ENCODE measurements at places on chromosomes 5 and 9. TPM values are rescaled to one million over a fixed set of nuclear protein-coding genes. Genes with fewer than 3 reads are reported as not detected.
A peak's percentile ranks its signal among the peaks of the same experiment; 100 is the strongest.

DNA sequence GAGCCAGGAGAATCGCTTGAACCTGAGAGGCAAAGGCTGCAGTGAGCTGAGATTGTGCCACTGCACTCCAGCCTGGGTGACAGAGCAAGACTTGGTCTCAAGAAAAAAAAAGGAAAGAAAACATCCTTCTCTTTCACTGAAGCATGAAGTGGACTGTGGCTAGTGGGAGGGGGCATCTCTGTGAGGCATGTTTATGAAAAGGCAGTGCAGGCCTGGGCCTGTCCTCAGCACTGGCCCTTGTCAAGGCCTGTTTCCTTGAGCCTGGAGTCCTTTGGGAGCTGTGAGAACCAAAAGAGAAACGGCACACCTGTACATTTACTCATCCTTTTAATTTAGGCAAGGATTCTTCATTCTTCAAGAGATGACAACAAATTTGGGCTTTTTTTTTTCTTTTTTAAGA is 18.3 kb upstream of the FUBP3 start:
- DNase-seq: no peak

The FOXD4L4 gene
- total RNA-seq: 0.10 TPM

The FCN2 gene
- total RNA-seq: not detected

- no peak for DNase-seq
Observed at GRCh38 chr5:82072138-82072537, 100.3 kb downstream of the ATG10 start.

GRCh38 chr5:74407701-74408100 is 232.8 kb downstream of the ENC1 start:
- DNase-seq: no peak

The CMYA5 gene
- 0.27 TPM for total RNA-seq

GRCh38 chr5:62263401-62263800 is 42.6 kb upstream of the KIF2A start:
- DNase-seq: no peak

- peak; percentile 30 for DNase-seq
Observed at GRCh38 chr5:132272311-132273210, 15.1 kb downstream of the PDLIM4 start.

GRCh38 chr9:33480976-33481375 is 7.3 kb upstream of the NOL6 start:
- no peak for DNase-seq

The C5orf58 gene
- not detected for total RNA-seq

The STK32A gene
- total RNA-seq: 1.1 TPM

- DNase-seq: no peak
Observed at GRCh38 chr5:172744123-172745104, 26.6 kb downstream of the DUSP1 start.

DNA sequence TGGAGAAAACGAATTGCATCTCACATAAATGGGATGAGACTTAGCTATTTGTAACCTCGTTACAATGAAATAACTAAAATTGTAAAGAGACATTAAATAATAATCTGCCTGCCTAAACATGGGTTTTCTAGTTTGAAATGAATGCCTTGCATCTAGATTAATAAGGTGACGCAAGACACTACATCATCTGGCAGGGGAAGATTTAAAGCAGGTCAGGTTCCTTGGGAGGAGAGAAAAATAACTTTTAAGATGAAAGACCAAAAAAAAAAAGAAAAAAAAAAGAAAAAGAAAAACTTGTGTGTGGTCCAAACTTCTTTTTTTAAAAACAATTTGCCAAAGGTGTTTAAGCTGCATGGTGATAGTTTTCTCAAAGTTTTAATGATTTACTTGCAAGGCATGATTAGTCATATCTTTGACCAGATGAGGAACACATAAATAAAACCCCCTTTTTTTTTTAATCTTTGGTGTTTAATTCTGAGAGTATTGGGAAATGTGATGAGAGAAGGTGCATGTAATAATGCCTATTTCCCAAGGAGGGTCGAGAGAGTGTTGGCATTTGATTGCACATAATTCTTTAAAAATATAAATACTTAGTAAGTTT is 122.9 kb upstream of the ADAMTSL1 start:
- no peak for DNase-seq

DNA sequence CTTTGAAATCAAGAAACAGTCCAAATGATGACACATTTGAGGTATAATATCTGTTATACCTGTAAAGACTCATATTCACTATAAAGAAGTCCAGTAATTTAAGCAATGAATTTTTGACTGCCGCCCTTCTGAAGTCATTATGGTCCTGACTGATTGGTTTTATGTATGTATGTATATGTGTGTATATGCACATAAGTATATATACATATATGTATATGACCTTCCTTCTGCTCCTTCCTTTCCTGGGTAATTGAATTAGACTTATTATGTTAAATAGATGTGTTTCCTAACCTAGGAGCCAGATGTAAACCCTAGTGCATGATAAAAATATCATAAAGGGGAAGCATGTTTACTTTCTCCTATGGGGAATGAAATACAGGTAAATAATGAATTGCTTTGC is 343.1 kb upstream of the BRINP1 start:
- no peak for DNase-seq

DNA sequence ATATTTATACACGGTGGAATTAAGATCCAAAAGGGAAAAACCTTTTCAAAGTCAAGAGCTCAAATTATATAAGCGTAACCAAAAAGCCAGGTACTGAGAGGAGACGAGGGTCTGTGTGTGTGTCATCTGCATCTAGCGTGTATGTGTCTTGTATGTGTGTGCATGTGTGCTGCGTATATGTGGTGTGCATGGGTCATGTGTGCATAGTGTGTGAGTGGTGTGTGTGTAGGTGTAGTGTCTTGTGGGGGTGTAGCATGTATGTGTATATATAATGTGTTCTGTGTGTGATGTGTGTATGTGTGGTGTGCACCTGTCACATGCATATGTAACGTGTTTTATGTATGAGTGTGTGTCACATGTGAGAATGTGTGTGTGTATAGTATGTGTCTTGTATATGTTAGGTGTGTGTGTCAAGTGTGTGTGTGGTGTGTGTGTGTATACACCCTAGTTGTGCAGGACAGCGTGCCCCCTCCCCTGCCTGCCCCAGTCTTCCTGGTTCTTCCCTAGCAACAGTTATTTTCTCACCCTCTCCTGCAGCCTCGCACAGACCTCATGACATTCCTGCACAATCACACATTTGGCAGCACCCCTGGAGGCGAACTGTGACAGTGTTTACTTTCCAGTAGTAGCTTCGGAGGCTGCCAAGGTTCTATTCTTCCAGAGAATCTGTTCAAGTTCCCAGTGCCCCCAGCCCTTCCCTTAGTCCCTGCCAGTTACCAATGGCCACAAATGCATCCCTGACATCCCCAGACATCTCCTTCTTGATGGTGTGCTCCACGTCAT is 27.1 kb upstream of the TNIP1 start:
- no peak for DNase-seq

DNA sequence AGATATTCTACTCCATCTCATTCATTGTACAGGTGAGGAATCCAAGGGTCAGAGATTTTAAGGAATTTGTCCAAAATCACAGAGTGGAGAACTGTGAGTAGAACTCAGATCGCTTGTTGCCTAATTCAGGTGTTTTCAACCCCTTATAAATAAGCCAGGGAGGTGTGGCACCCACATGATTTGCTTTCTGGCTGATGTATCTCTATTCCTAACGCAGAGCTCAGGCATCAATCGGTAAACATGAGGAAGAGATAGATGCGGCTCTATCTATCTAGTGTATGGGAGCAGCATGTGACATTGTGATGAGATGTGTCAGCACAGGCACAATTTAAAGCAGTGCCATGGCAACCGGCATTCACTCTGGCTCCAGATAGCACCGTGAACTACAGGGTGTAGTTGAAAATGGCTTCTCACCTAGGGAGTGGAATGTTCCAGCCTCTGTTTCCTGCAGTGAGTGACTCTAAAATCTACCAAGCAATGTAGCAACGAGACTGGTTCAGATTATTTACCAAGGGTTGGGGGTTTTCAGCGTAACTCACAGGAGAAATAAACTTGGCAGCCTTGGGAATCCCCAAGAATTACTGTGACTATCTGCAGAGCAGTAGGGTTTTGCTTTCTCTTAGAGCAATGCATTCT is 53.4 kb upstream of the SUB1 start:
- DNase-seq: peak; percentile 57

DNA sequence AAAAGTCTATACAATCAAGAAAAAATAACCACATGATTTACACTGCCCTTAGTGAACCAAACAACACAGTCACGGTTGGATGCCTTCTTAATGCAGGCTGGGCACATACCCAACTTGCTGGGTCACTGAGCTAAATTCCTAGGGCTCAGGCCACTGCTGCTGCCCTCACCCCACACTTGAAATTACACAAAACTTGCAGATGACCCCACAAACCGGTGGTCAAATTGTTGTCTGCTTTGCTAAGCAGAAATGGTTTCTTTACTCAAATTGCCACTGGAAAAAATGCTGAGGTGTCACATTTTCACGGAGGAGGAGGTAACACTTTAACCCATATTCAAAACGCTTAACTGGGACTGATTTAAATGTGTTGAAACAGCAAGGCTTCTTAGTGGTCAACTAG is 62.4 kb downstream of the HMHB1 start:
- peak; percentile 48 for DNase-seq

GRCh38 chr5:219460-219863 is 1.3 kb downstream of the SDHA start:
- DNase-seq: no peak

DNA sequence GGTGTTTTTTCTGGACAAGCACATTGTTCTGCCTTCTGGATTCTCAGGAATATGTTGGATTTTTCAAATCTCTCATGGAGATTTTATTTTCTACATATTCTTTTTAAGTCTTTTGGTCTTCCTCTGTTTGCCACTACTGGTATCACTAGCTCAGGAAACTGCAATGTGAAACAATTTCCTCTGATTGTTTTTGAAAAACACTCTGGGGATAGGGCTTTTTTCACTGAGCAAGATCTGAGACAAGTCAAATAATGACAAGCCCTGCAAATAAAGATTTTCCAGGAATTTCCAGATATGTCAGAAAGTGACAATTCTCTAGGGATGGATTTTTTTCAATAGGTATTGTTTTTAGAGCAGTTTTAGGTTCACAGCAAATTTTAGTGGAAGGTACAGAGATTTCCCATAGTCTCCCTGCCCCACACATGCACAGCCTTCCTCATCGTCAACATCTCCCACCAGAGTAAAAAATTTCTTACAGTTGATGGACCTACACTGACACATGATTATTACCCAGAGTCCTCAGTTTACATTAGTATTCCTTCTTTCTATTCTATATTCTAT is 86.9 kb upstream of the TMEM161B start:
- DNase-seq: no peak

- no peak for DNase-seq
Observed at GRCh38 chr5:116947691-116948528, 373.3 kb upstream of the SEMA6A start.

- DNase-seq: no peak
Observed at GRCh38 chr5:90909101-90909503, 350.5 kb downstream of the ADGRV1 start.

The ANKRD34B gene
- not detected for total RNA-seq

The PPP2R2B gene
- total RNA-seq: not detected

DNA sequence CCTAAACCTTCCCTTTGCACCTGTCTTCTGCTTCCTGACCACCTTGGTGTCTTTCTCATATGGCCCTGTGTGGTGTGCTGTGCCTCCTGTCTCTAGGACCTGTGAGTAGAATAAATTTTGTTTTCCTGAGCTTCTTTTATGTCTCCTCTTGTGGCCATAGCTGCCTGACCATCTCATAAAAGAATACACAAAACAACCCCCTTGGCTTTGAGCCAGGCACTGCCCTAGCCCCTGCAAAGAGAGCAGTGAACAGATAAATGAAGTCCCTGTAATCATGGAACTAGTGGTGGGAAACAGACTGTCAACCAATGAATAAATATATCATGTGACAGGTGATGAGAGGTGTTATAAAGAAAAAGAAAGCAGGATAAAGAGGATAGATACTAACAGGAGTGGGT is 485.1 kb downstream of the CSNK1G3 start:
- DNase-seq: no peak

- DNase-seq: no peak
Observed at GRCh38 chr5:33901156-33901555, 9.4 kb upstream of the ADAMTS12 start.

DNA sequence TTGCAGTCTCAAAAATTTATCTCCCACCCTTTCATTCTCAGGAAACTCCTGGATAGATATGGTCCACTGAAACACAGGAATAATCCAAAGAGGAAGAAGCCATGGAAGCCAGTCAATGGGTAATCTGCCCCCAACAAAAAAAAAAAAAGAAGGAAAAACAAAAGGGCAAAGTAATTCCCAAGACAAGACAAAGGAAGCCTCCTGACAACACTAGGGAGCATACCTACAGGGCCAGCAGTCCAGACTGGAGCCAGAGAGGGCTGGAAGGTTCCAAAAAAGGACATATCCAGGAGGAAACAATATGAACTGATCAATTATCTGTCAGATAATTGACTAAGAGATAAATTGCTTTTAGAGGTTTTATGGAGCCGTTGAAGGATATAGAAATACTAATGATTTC is 12.9 kb downstream of the FNIP1 start:
- DNase-seq: no peak

The PCDHGA9 gene
- total RNA-seq: 0.97 TPM

The KIF4B gene
- total RNA-seq: 0.11 TPM

GRCh38 chr9:99579964-99580363 is 241.7 kb upstream of the NR4A3 start:
- no peak for DNase-seq

- DNase-seq: no peak
Observed at GRCh38 chr9:119409552-119409951, 40.3 kb upstream of the BRINP1 start.

The CERCAM gene
- 172 TPM for total RNA-seq

The SYNPO gene
- 43.9 TPM for total RNA-seq

DNA sequence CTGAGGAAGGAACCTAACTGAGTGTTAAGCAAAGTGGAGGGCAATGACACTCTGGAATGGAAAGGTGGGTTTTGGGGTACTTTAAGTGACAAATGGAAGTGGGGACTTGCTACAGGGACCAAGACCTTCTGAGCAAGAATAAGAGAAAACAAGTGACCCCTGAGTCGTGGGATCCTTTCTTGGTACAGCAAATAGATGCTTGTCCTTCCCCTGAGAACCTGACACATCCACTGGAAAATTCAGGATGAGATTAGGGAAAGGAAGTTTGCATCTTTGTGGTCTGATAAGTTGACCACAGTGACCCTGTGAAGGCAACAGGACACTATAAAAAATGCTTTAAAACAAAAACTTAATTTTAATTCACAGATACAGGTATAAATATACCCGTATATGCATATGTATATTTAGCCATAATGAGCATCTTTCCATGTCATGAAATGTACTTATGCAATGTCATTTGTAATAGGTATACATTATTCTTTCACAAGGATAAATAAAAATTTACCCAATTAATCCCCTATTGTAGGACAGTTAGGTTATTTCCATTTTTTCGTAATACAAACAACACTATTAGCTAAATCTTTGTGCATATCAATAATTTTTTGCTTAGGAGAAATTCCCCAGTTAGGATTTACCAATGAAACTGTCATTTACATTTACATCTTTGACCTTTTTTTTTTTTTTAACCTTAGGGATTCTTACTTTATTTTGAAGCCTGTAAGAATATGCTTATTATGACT is 2.0 kb upstream of the IRF1 start:
- DNase-seq: no peak

- DNase-seq: no peak
Observed at GRCh38 chr5:23269981-23270380, 237.4 kb upstream of the PRDM9 start.

Data from HFFc6 (cell line).